SK-N-SH treated with all-trans-retinoic acid at 6 μM for 48 hours (cell line): ENCODE measurements at places on chromosomes 4 and X.

DNA sequence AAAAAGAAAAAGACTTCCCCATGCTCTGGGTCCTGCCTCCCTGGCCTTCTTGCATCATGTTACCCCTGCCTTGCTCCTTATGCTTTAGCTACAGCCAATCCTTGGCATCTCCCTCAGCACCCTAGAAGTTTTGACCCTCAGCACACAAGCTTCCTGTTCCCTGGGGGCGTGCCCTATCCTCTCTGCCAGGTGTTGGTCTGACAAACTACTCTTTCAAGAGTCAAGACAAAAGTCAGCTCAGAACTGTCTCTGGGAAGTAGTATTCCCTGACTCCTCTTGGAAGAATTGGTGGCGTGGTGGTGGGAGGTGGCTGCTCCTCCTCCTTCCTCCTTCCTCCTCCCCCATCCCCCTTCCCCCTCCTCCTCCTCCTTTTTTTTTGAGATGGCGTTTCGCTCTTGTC lies 41.0 kb downstream of the PRPS1 start:
- no peak for ATAC-seq

GRCh38 chr4:62923783-62924182 lies 1485.5 kb downstream of the TECRL start:
- ATAC-seq = no peak

DNA sequence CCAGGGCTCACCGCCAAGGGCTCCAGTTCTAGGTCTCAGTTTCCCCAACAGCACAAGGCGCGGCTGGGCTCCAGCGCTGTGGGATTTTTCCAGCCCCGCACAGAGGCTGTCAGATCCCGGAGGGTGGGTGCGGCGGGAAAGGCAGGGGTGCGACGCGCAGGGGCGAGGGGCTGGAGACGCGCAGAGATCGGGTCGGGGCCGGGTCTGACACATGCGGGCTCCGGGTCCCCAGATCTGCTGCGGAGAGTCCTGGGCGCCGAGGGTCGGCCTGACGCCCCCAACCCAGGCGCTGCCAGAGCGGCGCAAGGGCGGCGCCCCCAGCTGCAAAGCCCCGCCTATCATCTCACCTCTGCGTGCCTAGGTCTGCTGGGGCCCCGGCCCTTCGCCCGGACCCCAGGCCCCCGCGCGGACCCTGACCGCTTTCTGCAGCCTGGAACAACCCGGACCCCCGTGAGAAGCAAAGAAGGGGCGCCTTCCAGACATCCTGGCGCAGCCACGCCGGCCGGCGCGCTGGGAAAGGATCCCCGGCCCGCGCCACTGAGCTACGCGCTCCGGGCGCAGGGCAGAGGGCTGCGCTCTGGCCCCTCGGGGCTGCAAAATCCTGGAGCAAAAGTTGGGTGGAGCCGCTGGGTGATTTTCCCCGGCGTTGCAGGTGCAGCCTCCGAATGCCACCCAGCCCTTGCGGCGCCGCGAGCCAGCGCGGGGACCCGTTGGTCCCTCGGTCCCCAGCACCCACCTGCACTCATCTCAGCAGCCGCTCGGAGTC lies 486 bp downstream of the ABLIM2 start:
- peak; percentile 10; the same call in 2 of the 3 replicates for ATAC-seq

GRCh38 chrX:1477801-1478458 lies 25.2 kb upstream of the ASMTL start:
- ATAC-seq = no peak

DNA sequence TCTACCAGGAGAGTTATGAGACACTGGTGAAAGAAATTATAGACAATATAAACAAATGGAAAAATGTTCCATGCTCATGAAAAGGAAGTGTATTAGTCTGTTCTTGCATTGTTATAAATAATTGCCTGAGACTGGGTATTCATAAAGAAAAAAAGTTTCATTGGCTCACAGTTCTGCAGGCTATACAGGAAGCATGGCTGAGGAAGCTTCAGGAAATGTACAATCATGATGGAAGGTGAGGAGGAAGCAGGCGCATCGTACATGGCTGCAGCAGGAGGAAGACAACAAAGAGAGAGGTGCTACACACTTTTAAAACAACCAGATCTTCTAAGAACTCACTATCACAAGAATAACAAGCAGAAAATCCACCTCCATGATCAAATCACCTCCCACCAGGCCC lies 184.3 kb downstream of the NPNT start:
- no peak for ATAC-seq

GRCh38 chr4:175034986-175035705 lies 117.0 kb downstream of the ADAM29 start:
- no peak for ATAC-seq

DNA sequence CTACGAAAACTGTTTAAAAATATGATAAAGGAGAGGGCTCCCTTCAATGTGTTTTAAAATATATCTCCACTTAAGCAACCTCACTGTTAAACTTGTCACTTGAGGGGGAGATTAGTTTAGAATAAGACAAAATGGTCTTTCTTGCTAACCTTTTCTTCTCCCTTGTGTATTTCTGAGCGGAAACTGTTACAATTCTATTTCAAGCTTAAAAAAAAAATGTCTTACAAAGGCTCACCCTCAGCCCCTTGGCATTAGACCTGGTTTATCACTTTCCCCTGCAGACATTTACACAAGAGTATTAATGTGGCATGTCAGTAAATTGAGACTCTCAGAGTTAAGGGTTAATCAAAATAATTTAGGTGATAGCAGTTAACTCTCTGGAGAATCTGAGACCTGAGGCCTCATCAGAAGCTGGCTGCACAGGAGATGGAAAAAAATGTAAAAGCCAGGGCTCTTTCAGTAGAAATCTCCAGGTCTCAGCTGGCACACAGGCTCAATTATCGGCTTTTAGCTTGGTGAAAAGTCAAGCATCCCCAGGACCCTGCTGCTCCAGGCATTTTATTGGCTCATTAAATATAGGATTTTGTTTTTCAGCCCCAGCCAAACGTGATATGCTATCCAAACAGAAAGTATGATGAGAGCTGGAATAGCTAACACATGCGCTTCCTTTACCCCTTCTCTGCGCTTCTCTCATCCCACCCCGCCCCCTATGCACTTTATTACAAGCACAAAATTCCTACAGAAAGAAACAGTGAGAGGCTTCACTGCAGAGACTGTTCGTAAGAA lies 130.5 kb downstream of the PPA2 start:
- ATAC-seq = peak; percentile 93

GRCh38 chr4:19993242-19993641 lies 258.5 kb upstream of the SLIT2 start:
- ATAC-seq = no peak

GRCh38 chrX:125681058-125681457 lies 361.4 kb downstream of the TEX13C start:
- ATAC-seq = no peak

DNA sequence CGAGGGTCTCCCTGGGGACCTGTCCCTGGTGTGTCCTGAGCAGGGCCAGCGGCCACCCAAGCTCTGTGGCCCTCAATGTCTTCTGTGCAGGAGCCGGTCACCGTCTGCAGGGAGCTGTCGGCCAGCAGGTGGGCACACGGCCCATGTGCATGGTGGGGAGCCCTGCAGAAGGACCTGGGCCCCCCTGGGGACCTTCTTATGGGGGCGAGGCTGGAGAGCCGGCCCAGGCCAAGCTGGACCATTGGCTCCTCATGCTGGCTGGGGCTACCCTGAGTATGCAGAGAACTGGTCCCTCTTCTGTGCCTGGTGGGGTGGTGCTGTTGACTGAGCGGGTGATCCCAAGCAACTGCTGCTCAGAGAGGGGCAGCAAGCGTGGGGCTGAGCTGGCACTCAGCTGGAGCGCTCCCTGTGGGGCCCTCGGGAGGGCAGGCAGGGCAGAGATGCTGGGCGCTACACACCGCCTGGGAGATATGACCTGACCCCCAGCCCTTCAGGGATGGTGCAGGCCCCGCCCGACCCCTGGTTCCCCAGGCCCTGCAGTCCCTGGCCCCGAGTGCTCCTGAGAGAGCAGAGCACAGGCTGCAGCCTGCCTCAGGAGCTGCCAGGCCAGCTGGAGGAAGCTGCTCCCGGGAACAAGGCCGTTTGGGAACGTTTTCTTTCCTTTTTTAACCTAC lies 14.8 kb downstream of the NAT8L start:
- no peak for ATAC-seq
